ENCODE measurements at places on chromosomes 7 and 10.

GRCh38 chr10:98144985-98145384 is 10.5 kb downstream of the R3HCC1L start:
- DNase-seq = no peak

- DNase-seq = no peak
Measured at GRCh38 chr10:35219891-35220890, 93.5 kb downstream of the CREM start.

- DNase-seq = no peak
Measured at GRCh38 chr7:25698451-25699113, 453.4 kb upstream of the NFE2L3 start.

DNA sequence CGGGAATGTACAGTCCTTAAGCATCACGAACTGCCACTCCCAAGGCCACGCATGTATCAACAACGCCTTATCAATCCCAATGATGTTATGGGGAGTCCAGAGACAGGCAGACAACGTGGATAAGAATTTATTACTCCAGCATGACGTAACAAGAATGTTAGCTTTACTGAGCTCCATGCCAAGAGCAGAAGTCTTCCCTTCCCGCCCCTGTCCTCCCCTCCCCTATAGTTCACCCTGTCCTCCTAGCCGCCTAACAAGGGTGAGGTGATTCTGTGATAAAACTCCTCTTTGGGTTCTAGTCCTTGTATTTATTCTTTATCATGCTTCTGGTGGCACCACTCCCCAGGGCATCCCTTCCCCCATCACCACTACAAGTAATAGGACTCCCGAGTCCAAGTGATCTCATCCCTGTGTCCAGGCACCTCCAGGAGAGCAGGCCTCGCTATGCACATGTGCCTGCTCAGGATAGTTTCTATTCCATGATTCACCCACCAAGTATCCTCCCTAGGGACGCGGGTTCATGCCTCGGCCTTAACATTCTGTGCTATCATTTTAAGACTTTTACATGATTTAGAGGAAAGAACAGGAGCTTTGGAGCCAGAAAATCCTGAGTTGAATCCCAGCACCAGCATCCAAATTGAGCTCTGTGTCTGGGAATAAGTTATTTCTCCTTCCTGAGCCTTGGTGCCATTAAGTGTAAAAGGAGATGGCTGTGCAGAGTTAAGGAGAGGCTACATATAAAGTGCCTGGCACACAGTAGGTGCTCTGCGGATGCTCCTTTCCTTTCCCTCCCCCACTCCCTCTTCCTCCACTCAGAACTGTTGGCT is 15.4 kb downstream of the GSDME start:
- DNase-seq = no peak

GRCh38 chr10:70074165-70074564 is 21.5 kb downstream of the MACROH2A2 start:
- no peak for DNase-seq
